NCI-H2029 treated with DMSO at 0.1 percent for 48 hours (cell line): ENCODE measurements at places on chromosomes 11 and 22.

- DNase-seq: no peak
These were observed 651.4 kb upstream of the CHORDC1 start for GRCh38 chr11:90874281-90874680.

- DNase-seq: no peak
These were observed 836 bp upstream of the RSPH14 start for GRCh38 chr22:23142546-23143105.

- DNase-seq: no peak
These were observed 251.8 kb downstream of the NTM start for GRCh38 chr11:131622193-131622592.

- no peak for DNase-seq
These were observed 49.5 kb downstream of the IGLL5 start for GRCh38 chr22:22936915-22937656.

- no peak for DNase-seq
These were observed 14.2 kb downstream of the GAS2 start for GRCh38 chr11:22680628-22681027.

GRCh38 chr11:119476666-119477331 lies 53.8 kb upstream of the THY1 start:
- no peak for DNase-seq

GRCh38 chr11:74092425-74092824 lies 78.4 kb downstream of the C2CD3 start:
- no peak for DNase-seq

DNA sequence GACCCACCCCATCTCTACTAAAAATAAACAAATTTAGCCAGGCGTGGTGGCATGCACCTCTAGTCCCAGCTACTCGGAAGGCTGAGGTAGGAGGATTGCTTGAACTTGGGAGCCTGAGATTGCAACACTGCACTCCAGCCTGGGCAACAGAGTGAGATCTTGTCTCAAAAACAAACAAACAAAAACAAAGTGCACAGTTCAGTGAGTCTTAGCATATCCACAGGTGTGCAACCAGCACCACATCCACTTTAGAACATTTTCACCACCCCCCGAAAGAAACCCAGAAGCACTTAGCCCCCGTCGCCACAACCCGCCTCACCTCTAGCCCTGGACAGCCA lies 27.4 kb downstream of the MB start:
- DNase-seq: no peak

- DNase-seq: no peak
These were observed 61.9 kb downstream of the C11orf58 start for GRCh38 chr11:16800382-16800781.

DNA sequence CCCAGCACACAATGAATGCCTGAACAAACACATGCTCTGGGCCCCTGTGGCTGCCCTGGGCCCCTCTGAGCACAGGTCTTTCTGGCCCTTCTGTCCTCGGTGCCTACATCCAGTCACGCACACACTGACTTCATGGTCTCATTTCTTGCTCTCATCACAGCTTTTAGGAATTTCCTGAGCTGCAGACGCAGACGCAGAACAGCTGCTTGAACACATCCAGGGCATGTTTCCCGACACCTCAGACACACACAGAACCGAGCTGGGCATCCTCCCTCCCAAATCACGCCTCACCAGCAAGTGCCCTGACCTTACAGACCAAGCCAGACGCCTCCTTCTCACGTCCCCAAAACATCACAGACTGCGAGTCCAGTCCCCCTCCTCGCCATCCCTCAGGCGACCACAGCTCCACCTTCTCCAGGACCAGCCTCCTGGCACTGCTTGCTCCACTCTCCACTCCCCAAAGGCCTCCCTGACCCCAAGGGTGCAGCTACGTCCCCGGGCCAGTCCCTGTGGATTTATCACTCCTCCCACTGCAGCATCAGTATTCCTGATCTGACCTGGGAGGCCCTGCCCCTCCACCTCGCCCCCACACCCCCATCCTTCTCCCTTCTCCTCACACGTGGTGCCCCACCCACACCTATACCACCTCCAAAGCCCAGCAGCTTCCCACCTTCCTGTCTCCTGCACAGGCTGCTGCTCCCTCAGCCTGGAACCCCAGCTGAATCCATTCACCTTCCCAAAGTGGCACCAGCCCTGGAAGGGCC lies 12.9 kb downstream of the SIRT3 start:
- DNase-seq: no peak

DNA sequence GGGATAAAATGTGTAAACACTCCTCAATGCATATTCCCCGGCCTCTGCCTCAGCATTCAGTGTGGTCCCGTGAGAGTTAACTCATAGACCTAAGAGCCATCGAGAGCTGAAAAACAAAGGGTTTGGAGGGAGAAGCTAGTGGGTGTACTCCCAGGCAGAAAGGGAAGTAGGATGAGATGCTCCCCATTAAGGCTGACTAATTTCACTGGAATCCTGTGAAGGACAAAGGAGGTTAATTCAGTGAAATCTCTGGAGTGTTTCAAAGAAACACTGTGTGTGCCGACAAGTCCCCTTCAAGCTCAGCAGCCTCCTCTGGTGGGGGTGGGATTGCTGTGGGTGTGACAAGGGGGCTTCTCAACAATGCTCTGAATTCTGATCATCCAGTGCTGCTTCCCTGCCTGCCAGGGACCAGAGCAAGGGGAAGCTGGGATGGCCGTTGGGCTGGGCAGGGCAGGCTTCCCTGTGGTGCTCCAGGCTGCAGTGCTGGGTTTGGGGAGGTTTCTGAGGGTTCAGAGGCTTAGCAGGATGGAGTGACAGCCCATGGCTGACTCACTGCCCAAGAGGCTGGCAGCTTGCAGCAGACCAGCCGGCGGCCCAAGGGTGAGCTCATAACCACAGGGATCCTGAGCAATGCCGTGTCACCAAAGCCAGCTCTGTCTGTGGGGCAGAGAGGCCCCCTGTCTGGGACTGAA lies 61.4 kb upstream of the BMAL1 start:
- no peak for DNase-seq

DNA sequence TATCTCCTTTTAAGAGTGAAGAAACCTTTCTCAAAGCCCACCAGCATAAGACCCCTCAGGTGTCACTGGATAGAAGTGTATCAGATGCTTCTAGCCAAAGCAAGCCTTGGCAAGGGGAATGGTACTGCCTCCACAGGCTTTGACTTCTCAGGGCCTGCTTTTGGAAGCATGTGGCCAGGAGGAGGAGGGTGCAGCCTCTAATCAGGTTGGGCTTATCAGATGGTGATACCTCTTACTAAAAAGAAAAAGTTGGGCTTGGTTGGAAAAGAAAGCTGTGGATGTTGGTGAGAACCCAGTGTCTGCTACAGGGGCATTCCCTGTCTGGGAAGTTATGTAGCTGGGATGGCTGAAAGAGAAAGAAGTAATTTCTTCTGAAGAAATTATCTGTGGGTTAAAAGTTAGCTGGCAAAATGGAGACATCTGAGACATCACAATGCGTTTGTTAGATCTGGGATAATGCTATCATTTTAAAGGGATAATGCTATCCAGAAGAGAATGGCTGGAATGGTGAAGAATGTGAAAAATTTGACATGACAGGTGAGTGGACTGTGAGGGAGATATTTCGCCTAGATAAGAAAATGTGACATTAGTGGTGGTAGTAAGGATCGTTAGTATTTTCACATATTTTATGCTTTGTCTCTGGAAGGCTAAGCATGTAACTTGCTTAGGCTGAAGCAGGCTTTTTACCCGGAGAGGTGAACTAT lies 7.2 kb downstream of the APLP2 start:
- DNase-seq: no peak

- peak; percentile 41 for DNase-seq
These were observed 24.7 kb upstream of the AKIP1 start for GRCh38 chr11:8886322-8886721.

DNA sequence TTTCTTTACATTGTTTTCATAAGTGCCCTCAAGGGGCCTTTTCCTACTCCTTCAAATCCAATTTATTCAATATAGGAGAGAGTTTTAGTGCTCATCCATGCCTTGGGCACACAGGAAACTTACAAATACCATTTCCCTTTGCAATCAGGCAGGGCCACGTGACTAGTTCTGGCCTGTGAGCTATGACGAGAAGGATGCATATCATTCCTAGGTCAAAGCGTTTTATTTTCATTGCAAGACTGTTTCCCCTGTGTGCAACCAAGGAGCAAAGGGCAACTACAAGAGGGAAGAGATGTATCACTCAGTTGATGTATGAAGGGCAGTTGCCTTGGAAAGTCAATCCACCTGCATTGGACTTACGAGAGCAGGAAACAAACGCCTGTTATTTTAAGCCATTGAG lies 1.9 kb upstream of the TRAF6 start:
- DNase-seq: no peak

DNA sequence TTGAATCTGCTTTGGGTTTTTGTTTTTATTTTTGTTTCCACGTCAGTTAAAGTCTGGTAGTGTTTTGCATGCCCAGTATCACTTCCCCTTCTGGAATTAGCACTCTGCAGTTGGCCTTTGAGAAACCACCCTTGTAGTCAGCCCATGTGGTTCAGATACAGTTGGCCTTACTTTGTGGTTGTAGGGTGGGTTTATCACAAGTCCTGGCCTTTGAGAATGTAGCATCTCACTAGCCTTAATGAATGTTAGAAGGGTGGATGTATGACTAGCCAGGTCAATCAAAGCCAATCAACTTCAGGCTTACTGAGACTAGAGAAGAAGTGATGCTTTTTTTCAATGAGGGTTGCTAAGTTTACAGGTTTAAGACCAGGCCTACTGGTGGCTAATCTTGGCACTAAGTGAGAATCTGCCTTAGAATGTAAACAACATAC lies 19.8 kb downstream of the ARL14EP start:
- DNase-seq: no peak

GRCh38 chr11:119906376-119906775 lies 177.4 kb upstream of the NECTIN1 start:
- DNase-seq: no peak

GRCh38 chr11:110198031-110198729 lies 98.2 kb downstream of the RDX start:
- DNase-seq: no peak

DNA sequence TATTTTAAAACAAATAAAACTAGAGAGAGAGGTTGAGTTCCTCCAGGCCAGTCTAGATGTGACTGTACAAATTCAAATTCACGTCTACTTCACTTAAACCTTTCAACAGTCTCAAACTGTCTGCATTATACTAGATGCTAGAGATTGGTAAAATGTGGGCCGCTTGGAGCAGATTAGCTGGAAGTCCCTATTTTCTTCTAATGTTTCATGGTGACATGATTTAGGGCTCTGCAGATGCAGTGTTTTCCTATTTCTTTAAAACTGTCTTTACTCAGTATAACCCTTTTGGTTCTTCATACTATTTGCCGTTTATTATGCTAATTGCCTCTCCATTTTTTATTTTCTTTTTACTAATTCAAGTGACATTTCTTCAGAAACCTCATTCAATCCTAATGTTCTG lies 20.4 kb downstream of the OR51E1 start:
- DNase-seq: no peak

DNA sequence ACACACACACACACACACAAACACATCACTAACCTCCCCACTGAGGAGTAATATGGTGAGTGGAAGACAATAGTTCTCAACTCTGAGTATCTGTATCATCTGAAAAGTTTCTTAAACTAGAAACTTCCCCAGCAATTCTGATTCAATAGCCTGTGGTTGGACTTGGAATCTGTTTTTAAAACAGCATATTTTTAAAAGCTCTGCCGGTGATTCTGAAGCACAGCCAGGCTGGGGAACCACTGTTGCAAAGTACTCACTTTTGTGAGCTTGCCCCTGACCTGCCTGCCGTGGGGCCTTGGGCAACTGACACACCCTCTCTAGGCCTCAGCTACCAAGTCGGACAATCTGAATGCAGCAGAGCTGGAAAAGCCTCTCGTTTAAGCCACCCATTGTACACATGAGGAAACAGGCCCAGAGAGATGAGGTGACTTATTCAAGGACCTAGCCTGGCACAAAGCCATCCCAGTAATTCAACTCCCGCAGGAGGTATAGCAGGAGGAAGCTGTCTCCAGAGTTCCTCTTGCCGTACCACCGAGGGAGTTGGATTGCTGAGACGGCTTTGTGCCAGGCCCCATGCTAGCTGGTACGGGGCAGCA lies 8.9 kb downstream of the SLC15A3 start:
- peak; percentile 92 for DNase-seq

DNA sequence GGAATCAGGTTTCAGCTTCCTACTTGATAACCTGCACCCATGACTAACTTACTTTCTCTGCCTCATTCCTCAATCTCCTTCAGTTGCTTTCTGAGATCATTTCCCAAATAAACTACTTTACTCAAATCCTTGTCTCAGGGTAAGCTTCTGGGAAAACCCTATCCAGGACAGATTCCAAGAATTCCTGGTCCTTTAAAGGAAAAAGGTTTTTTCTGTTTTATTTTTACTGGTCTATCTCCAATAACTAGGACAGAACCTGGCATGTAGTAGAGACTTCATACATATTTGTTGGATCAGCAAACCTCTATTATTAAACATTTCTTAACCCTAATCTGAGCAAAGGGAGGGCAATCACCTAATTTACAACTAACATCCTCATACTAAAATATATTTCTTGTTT lies 910.5 kb upstream of the CHORDC1 start:
- DNase-seq: no peak

GRCh38 chr22:49423125-49423650 lies 404.5 kb downstream of the BRD1 start:
- DNase-seq: no peak

DNA sequence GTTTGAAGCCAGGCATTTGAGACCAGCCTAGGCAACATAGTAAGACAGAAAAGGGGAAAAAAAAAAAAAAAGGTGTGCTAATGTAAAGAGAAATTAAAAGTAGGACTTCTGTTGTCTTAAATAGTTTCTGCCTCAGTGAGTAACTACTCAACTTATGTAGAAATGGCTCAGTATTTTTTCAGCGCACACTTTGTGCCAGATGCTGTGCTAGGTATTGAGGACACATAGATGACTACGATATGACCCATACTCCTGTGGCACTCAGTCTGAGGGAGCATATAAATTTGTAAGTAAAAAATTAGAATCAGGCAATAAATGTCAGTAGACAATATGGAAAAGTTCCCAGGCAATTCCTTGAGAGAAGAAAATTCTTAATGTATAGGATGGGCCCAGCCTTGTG lies 93.9 kb downstream of the YAP1 start:
- no peak for DNase-seq

DNA sequence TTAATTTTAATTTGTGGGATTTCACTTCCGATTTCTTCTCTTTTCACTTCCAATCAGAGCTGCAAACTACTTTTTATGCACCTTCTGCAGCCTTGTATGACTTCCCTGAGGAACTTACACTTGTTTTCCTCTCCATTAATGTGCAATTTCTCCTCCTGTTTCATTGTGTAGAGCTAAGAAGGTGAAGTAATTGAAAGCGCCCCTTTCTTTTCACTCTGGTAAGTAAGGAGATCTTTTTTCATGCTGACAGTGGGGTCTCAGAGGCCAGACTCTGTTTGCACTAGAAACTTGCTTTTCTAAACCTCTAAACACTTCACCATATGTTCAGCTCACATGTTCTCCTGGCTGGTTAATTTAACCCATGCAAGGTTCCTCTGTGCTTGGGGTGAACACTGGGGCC lies 117.0 kb downstream of the FANCF start:
- DNase-seq: no peak

- DNase-seq: no peak
These were observed 709.7 kb downstream of the NTM start for GRCh38 chr11:132080127-132080526.

GRCh38 chr11:119790476-119790875 lies 61.5 kb upstream of the NECTIN1 start:
- DNase-seq: no peak
